ENCODE measurements at places on chromosomes 4 and X.

- no peak for DNase-seq
Observed at GRCh38 chrX:152638443-152638904, 779 bp downstream of the GABRQ start.

GRCh38 chr4:174012135-174012885, 271.2 kb downstream of the FBXO8 start:
- DNase-seq = no peak

- DNase-seq = peak; percentile 19
Observed at GRCh38 chr4:56937262-56937661, 29.6 kb downstream of the REST start.

- DNase-seq = peak; percentile 47
Observed at GRCh38 chrX:48802089-48802904, 430 bp downstream of the HDAC6 start.

GRCh38 chrX:115948018-115948923, 222.3 kb upstream of the AGTR2 start:
- no peak for DNase-seq

- DNase-seq = peak; percentile 96
Observed at GRCh38 chr4:124631760-124632159, 80.8 kb downstream of the ANKRD50 start.

- DNase-seq = no peak
Observed at GRCh38 chr4:86972997-86973396, 38.2 kb downstream of the AFF1 start.

DNA sequence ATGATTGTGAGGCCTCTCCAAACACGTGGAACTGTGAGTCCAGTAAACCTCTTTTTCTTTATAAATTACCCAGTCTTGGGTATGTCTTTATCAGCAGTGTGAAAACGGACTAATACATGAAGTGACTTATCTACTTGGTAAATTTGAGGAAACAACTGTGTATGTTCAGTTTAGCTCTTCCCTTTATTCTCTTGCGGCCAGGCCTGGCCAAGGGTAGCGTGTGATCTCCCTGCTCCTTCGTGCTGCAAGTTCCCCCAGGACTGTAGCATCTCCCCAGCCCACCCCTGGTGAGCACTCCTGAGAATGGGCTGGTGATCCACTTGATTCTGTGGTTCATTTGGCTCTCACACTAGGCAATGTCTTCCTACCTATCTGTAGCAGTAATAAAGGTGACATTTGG, 53.2 kb upstream of the CHRNA9 start:
- no peak for DNase-seq

DNA sequence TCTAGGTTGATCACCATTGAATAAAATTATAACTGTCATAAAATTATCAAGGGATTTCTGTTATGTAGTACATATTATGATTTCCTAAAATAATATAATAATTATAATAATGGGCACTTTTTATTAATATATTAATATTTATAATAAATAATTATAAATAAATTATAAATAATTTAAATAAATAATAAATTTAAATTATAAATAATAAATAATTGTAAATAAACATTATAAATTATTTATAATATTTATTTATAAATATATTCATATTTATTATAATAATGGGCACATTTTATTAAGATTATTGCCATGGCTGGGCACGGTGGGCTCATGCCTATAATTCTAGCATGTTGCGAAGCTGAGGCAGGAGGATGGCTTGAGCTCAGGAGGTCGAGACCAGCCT, 24.5 kb downstream of the RAP1GDS1 start:
- no peak for DNase-seq

- no peak for DNase-seq
Observed at GRCh38 chrX:47817421-47817820, 19.3 kb upstream of the ZNF81 start.

GRCh38 chr4:107931775-107932321, 499 bp downstream of the CYP2U1 start:
- DNase-seq = no peak

GRCh38 chr4:176498617-176499256, 179.0 kb downstream of the SPCS3 start:
- DNase-seq = no peak

- no peak for DNase-seq
Observed at GRCh38 chr4:15457406-15458201, 12.1 kb upstream of the CC2D2A start.

DNA sequence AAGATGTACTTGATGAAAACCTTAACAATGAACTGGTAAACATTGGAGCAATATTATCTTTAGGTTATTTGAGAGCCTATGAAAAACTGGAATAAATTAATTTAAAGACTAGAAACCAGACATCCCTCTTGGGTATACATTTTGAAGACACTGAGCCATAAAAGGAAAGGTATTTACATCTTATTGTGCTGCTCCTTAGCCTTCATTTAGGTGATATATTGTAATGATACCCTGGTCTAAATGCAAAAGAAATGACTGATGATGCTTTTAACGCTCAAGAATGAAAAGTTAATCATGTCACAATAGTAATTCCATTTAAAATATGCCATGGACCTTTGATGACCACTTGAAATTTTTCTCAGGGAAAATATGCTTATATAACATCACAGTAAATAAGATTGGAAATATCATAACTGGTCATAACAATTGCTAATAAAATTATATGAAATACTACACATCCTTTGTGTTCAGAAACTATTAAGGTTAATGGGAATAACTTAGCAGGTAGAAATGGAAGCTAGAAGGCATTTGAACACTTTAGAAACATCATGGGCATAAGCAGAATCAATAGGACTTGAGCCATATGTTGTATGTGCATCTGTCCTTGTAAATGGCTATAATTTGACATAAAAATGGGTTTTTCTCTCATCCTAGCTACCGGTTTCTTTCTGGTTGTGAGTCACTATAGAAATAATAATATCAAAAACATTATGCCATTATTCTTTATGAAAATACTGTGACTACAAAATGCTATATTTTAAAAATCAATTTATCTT, 979.7 kb downstream of the RAPGEF2 start:
- no peak for DNase-seq

GRCh38 chrX:153685156-153685536, 2.6 kb upstream of the SLC6A8 start:
- no peak for DNase-seq

GRCh38 chrX:130002541-130002940, 20.1 kb downstream of the BCORL1 start:
- no peak for DNase-seq

GRCh38 chrX:135543924-135544323, 23.5 kb downstream of the INTS6L start:
- no peak for DNase-seq

DNA sequence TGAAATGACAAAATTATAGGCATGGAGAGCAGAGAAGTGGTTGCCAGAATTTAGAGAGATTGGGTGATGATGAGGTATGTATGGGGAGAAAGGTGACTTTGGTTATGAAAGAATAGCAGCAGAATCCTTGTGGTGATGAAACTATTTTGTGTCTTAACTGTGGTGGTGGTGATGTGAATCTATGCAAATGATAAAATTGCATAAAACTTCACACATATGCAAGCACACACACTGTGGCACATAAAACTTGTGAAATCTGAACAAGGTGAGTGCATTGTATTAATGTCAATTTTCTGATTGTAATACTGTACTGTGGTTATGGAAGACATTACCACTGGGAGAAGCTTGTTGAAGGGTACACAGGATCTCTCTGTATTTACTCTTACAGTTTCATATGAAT, 91.0 kb downstream of the IL15 start:
- no peak for DNase-seq

GRCh38 chr4:61199873-61200186, 296 bp upstream of the ADGRL3 start:
- DNase-seq = no peak

GRCh38 chr4:26584725-26585124, 841 bp downstream of the TBC1D19 start:
- no peak for DNase-seq

DNA sequence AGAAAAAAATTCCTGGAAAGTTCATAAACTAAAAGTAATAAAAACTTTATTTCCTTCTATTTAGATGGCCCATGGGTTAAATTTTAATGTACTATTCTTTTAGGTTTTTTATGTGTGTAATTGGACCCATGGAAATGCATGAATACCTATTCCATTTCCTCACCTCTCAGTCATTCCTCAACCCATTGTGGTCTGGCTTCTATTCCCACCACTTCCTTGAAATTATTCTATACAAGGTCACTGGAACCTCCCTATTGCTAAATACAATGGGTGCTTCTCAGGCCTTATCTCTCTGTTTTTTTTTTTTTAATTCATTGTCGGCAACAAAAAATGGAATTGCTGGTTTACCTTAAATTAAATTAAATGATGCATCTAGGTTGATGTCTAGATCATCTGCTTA, 17.2 kb downstream of the SLC39A8 start:
- no peak for DNase-seq

DNA sequence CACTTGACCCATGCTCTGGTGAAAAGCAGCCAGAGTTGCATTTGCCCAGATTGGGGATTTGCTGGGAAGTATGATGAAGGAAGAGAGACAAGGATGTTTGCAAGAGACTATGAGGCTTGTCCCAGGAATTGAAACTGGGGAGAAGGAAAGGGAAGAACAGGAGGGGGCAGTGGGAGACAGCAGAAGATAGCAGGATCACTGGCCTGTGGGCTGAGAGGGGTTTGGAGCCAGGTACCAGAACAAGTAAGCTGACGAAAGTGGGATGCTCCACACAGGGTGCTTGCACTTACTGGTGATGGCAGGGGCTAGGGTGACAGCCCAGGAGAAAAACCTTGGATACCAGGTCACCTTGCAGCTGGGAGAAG, 3.4 kb upstream of the LETM1 start:
- DNase-seq = no peak

- DNase-seq = no peak
Observed at GRCh38 chr4:54861201-54861600, 203.4 kb downstream of the KIT start.

DNA sequence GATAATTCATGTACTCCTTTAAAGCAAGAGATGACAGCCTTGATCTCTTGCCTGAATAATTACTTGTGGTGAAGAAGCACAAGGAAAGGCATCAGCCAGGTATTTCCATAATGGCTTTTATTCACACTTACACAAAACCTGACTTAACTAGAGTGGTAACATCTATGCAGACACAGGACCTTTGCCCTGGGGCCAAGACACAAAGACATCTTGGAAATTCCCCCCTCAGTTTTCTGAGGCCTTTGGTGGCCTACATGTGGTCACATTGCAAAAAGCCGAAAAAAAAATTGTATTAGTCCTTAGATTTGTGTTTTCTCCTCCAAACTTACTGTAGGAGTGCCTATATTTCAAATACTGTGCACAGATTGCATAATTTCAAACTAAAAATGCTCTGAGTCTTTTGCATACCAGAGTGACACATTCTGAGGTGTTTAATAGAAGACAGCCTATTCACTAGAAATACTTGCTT, 172.4 kb downstream of the PDGFC start:
- no peak for DNase-seq

GRCh38 chr4:67521506-67521905, 23.8 kb downstream of the CENPC start:
- no peak for DNase-seq

DNA sequence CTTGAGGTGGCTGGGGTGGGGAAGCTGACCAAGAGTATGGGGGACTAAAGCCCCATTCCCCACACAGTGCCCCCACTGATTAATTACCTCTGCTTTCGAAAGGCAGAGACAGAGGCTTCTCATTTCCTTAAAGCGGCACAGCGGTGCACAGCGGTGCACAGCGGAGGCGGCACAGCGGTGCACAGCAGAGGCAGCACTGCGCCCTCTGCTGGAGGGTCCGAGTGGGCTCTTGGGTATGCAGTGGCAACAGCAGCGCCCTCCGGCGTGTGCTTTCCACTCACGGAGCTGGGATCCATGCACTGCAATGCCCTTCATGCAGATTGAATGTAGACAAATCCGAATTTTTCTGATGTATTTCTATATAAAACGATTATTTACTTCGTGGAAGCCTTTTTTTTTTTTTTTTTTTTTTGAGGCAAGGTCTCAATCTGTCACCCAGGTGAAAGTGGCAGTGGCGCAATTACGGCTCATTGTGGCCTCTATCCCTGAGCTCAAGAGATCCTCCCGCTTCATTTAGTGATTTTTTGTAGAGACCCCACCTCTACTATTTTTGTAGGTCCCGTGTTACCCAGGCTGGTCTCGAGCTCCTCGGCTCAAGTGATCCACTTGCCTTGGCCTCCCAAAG, 19.7 kb upstream of the PRPS2 start:
- DNase-seq = no peak

DNA sequence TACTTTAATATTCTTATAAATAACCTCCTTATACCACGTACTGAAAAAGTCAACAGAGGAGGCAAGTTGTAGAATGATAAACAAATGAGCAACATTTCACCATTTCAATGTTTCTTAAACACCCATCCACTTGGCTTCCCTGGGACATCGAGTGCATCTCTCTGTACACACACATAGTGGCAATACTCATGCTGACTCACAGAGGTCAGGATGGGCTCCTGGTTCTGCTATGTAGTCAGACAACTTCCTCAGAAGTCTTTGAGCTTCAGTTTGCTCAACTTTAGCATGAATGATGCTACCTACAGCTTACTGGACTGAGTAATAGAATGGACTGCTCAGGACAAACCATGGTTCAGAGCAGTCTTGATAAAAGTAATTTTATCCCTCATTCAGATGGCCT, 56.9 kb downstream of the MAD2L1 start:
- DNase-seq = no peak

GRCh38 chr4:1448589-1449420, 42.6 kb upstream of the NKX1-1 start:
- DNase-seq = no peak

DNA sequence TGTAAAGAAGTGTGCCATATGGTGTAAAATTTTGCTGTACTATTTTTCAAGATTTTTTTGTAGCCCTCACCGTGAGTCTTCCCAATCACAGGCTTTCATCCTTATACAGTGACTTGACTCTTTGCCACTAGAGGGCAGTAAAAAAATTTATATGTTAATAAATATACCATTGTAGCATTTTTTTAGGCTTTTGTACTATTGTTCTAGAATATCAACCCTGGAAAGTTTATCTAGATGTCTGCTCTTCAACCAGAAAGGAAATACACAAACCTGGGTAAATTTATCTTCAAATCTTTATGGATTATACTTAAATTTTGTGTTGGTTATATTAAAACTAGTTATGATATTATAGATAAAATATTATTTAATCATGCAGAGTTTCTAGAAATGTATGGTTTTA, 235.3 kb downstream of the TENM3 start:
- no peak for DNase-seq

- DNase-seq = no peak
Observed at GRCh38 chr4:6591313-6591712, 16.3 kb downstream of the MAN2B2 start.

GRCh38 chr4:13218326-13218958, 265.7 kb downstream of the RAB28 start:
- no peak for DNase-seq

DNA sequence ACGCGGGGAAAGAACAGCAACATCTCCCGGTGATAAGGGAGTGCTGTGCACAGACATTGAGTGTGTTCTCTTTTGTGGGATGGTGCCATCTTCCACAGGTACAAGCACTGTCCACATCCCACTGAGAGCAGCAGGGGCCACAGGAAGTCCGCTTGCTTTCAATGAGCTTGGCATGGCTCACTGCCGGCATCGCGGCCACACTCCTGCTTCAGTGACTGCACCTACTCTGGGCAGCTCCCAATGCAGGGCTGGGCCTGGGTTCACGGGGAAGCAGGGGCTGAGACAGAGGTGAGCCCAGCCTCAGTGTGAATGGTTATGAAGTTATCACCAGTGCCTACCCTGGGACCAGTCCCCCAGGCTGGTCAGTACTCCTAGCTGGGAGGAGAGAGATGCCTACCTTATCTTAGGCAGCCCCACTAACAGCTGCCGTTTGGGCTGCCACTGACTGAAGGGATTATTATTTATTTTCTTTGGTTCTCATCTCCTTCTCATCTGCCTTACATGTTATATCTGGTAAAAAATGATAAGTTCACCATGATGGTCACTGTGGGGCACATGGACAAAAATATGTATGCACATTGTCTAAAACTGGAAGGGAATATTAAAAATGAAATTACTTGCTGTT, 99.2 kb downstream of the MGST2 start:
- no peak for DNase-seq
